ENCODE measurements at places on chromosomes 2 and 18.

- no peak for DNase-seq
These were observed at the start of gene MALL for GRCh38 chr2:110115291-110116032. Gene MALL (minus strand): TSS chr2:110115822. CDS start chr2:110115792, 30 bp downstream.

- DNase-seq, result no peak
These were observed 16.4 kb upstream of the SERPINB13 start for GRCh38 chr18:63570721-63571120.

GRCh38 chr18:13217971-13218367 lies 591 bp upstream of the LDLRAD4 start:
- DNase-seq, result no peak

DNA sequence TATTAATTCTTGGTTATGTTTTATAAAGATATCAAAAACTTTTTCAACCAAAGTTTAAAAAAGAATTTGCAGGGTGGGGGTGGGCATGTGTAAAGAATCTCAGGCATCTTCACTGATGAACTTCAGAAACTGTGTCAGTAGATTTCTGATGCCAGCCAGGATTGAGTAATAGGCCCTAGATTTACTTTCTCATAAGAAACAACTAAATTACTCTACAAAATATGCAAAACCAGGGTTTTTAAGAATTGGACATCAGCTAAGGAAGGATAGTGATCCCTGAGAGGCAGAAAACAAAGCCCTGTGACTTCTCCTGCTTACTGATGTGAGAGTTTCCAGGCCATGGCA lies 11.9 kb upstream of the IL1R1 start:
- DNase-seq, result no peak

GRCh38 chr2:222504719-222505118 lies 80.4 kb downstream of the SGPP2 start:
- no peak for DNase-seq

- no peak for DNase-seq
These were observed 168.1 kb downstream of the AFF3 start for GRCh38 chr2:99974275-99974674.

GRCh38 chr2:10576456-10576855 lies 113.3 kb downstream of the NOL10 start:
- DNase-seq, result no peak

DNA sequence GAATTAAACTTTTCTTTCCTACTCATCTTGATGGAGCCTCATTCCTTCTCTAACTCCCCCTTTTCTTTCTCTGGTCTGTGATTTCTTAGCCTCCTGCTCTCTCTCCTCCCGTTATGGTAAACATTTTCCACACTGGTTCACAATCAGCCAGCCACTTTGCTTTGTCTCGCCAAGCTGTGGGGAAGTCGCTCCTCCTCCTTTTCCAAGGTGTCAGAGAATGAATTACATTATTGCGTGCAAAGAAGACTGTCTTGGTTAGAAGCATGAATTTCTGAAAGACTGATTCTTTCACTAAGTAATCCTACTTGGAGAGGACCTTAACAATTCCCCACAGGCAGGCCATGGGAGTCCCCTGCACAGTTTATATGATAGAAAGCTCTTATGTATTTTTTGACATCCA lies 46.1 kb downstream of the RASGRP3 start:
- DNase-seq, result no peak

GRCh38 chr18:10072671-10073175 lies 158.9 kb downstream of the VAPA start:
- no peak for DNase-seq

DNA sequence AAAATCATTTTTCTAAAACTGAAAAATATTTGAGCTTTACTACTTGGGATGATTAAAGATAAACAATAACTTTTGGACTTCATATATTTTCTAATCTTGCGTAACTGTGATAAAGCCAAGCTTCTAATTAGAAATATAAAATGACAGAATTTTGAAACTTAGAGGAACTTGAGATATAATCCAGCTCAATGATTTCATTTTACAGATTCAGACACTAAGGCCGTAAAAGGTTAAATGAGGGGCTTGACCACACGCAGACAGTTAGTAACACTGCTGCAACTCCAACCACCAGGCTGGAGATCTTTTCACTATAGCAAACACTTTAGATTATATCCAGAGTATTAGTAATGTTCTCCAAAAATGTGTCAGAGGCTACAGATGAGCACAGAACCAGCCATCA lies 445.5 kb downstream of the ZEB2 start:
- no peak for DNase-seq

- no peak for DNase-seq
These were observed 659 bp downstream of the ZNF142 start for GRCh38 chr2:218658671-218659257.

GRCh38 chr2:71715241-71715750 lies 261.9 kb downstream of the DYSF start:
- no peak for DNase-seq

GRCh38 chr18:25250474-25250851 lies 101.5 kb downstream of the ZNF521 start:
- DNase-seq, result no peak

Measured in stimulated activated CD4-positive, alpha-beta T cell treated with anti-CD3 and anti-CD28 coated beads, TNF-alpha, amount 100 ng/mL, for 1 hour (primary cell).